ENCODE measurements at places on chromosomes 5 and 9. TPM values are rescaled to one million over a fixed set of nuclear protein-coding genes. Genes with fewer than 3 reads are reported as not detected.

DNA sequence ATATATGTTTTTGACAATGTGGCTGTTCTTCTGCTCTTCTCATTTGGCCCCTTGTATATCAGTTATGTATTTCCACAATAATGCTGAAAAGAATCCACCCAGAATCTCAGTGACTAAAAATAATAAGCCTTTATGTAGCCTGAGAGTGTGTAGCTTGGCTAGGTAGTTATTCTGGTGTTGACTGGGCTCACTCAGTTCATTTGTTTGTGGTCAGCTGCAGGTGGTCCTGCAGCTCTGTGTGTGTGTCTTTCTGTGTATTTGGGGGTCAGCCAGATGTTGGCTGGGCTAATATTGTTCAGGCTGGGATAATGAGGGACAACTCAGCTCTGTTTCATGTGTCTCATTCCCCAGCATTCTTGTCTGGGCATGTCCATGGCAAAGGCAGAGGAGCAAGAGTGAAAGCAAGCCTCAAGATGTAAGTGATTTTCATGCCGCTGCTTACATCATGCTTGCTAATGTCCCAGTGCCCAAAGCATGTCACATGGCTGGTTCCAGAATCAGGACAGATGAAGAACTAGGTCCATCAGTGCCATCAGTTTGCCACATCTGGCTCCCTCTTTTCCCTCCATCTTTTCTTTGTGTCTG is 162.8 kb downstream of the KCTD16 start:
- DNase-seq, result no peak

DNA sequence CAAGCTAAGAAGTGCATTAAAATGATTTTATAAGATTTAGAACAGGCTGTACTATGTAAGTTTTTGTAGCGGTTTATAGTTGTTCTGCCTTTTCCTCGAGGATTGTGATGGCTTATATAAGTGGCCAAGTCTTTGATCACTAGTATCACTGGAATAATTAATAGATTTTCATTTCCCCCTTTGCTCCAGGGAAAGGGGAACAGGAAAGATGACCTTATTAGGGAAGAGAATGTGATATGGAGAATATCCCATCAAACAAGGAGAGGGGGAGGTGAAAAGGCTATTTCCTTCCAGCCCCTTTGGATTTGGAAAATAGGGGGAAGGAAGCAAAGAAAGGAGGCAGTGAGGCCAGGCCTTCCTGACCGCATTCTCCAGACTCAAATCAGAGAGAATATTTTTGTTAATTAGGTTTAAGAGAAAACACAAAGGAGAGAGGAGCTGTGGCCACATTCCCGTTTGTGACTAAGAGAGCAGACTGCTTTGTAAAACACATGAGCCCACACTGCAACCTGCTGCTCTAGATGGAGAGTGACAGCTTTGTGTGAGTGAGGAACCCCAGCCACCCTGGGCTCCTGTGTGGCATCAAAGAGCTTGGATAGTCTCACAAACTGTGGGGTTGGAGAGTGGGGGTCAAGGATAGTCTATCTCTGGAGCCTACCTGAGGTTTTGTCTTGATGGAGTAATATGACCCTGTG is 359.5 kb downstream of the DTWD2 start:
- no peak for DNase-seq

Gene SPINK1
- 49.5 TPM for polyA plus RNA-seq

Gene SLC4A9
- 26.9 TPM for polyA plus RNA-seq

Gene C5orf52
- polyA plus RNA-seq, result not detected

All from left kidney (tissue), 8 donors.